Activated T-cell treated with anti-CD3 and anti-CD28 coated beads for 1 hour (primary cell): ENCODE measurements at places on chromosomes 5 and 9.
A peak's percentile ranks its signal among the peaks of the same experiment; 100 is the strongest.

- no peak for DNase-seq
Measured at GRCh38 chr5:134446938-134447337, 35.3 kb upstream of the CDKN2AIPNL start.

GRCh38 chr5:78268356-78268755, 26.1 kb downstream of the AP3B1 start:
- DNase-seq, result no peak

GRCh38 chr9:74783408-74783807, 104.3 kb downstream of the TRPM6 start:
- DNase-seq, result no peak

DNA sequence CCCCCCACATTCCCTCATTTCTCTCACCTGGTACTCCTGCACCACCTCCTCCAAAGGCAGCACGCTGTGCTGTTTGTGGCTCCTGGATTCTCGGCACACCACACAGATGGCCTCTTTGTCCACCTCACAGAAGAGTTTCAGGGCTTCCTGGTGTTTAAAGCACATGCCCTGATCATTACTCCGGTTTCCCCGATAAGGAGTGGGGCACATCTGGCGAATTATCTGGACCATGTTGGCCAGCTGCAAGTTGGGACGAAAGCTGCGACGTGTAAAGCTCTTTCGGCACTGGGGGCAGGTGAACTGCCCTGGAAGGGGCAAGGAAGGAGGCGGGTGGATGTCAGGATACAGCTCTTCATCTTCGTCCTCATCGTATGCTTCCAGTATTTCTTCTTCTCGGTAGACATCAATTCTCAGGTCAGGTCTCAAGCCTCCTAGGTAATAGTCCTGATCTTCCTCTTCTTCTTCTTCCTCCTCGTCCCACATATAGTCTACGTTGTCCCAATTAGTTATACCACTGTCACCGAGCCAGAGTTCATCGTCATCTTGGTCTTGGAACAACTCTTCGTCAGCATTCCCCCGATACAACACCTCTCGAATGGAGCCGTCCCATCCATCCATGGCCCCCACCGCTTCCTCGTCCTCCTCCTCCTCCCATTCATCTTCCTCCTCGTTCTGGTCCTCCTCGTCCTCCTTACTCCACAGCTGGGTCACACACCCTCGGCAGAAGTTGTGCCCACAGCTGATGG, 796 bp downstream of the TRIM52 start:
- DNase-seq, result no peak

DNA sequence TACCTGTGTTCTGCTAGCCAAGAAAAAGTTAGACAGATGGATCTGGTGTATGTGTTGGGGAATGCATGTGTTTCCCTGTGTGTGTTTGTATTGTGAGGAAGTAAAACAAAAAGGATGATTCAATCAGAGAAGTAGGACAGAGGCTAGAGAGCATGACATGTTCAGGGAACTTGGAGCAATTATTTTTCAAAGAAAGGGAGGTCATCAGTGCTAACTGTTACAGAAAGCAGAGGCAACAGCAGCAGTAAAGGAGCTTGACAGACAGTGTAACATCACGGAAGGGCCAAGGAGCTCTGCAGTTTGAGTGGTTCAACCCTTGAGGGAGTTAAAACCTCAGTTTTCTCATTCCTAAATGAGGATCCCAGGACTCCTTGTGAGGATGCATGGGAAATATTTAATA, 13.2 kb downstream of the SPINK1 start:
- no peak for DNase-seq

- no peak for DNase-seq
Measured at GRCh38 chr5:154242442-154242841, 51.9 kb downstream of the GALNT10 start.

DNA sequence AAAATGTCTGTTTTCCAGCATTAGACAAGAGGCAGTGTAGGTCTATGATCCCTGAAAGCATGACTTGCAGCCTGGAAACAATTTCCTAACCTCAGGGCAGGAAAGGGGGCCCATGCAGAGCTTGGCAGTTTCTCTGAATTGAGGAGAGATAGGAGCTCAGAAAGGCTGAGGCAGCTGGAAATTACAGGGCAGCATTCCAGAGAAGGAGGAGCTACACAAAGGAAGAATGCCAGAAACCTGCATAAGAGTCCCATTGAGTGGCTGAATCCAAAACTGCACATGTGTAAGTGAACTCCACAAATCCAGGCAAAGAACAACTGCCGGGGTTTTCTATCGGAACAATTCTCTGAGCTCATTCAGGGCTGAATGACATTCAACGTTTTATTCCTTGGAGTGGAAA, 346.8 kb downstream of the PIK3R1 start:
- DNase-seq, result no peak

GRCh38 chr5:180128671-180129261, 57.2 kb upstream of the RNF130 start:
- no peak for DNase-seq

DNA sequence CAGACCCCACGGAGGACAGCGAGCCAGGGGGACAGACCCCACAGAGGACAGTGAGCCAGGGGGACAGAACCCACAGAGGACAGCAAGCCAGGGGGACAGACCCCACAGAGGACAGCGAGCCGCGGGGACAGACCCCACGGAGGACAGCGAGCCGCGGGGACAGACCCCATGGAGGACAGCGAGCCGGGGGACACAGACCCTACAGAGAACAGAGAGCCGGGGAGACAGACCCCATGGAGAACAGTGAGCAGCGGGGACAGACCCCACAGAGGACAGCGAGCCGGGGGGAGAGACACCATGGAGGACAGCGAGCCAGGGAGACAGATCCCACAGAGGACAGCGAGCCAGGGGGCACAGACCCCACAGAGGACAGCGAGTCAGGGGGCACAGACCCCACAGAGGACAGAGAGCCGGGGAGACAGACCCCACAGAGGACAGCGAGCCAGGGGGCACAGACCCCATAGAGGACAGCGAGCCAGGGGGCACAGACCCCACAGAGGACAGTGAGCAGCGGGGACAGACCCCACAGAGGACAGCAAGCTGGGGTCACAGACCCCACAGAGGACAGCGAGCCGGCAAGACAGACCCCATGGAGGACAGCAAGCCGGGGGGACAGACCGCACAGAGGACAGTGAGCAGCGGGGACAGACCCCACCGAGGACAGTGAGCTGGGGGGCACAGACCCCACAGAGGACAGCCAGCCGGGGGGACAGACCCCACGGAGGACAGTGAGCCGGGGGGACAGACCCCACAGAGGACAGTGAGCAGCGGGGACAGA, 4.4 kb upstream of the ZDHHC11 start:
- no peak for DNase-seq

DNA sequence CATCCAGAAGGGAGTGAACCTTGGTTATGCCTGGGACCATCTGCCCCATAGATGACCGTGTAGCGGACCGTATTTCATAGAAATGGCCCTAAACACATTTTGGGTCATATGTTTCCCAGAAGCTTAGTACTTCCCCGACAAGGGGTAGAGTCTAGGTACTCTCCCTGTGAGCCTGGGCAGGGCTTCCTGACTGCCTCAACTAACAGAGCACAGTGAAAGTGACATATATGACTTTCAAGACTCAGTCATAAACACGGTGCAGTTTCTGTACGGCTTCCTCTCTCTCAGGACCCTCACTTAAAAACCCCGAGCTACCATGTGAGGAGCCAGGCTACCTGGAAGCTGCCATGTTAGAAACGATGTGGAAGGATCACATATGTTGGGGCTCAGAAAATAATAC, 20.9 kb downstream of the C9orf57 start:
- no peak for DNase-seq

DNA sequence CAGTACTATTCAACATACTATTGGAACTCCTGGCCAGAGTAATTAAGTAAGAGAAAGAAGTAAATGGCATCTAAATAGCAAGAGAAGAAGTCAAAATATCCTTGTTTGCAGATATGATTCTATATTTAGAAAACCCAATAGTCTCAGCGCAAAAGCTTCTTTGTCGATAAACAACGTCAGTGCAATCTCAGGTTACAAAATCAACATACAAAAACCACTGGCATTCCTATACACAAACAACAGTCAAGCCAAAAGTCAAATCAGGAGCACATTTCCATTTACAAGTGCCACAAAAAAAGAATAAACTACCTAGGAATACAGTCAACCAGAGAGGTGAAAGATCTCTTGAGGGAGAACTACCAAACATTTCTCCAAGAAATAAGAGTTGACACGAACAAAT, 1901.9 kb upstream of the ACO1 start:
- DNase-seq, result no peak

DNA sequence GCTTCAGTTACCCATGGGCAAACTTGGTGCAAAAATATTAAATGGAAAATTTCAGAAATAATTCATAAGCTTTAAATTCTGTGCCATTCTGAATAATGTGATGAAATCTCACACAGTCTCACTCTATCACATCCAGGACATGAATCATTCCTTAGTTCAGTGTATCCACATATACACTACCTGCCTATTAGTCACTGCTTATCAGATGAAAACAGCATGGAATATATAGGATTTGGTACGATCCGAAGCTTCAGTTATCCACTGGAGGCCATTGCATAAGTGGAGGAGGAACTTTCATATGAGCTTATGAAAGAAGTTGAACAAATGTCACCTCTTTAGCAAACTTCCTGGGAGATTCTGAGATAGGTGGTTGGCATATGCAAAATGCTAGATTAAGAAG, 64.2 kb downstream of the GAPVD1 start:
- no peak for DNase-seq

GRCh38 chr9:4741365-4742089, 525 bp upstream of the AK3 start:
- peak; percentile 2 for DNase-seq

DNA sequence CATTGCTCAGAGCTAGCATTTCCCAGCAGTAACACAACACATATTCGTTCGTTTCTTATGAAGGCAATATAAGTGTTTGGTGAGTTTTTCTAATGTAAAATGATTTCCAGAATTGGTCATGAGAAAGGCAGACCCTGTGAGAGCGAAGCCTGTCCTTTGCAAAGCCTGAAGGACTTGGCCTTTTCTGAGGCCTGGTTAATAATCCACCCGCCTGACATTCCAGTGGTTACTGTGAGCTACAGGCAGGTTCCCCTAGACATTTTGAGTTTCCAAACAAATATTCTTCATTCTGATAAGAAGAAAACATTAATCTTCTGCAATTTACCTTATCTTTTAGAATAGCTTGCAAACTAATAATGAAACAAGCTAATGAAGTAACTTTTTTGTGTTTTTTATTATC, 38.0 kb downstream of the ADAMTS16 start:
- no peak for DNase-seq
